ENCODE measurements at places on chromosomes 7 and 10.

- no peak for DNase-seq
These were observed 9.3 kb downstream of the KNDC1 start for GRCh38 chr10:133169173-133169947.

DNA sequence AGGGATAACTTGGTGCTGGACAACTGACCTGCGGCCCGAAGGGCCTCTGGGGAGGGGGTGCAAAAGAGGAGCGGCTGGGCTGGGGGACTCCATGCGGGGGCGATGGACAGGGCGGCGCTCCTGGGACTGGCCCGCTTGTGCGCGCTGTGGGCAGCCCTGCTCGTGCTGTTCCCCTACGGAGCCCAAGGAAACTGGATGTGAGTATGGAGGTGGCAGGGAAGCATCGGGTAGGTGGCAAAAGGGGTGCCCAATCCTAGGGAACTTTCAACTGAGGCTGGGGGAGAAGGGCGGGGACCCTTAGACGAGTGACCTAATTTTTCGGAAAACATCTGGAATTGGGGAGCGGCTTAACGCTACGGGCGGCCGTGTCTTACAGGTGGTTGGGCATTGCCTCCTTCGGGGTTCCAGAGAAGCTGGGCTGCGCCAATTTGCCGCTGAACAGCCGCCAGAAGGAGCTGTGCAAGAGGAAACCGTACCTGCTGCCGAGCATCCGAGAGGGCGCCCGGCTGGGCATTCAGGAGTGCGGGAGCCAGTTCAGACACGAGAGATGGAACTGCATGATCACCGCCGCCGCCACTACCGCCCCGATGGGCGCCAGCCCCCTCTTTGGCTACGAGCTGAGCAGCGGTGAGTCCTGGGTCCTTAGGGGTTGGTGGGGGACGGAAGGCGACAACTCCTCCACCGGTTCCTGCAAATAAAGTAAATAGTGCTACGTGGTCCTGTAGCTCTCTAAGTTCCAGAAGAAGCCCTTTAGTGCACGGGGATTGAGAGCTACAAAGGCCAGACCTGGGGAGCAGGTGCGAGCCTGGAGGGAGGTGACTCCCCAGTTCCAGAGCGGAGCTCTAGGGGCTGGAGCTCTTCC lies 622 bp downstream of the WNT16 start:
- no peak for DNase-seq

- no peak for DNase-seq
These were observed 104.6 kb downstream of the MLLT10 start for GRCh38 chr10:21638681-21639080.

DNA sequence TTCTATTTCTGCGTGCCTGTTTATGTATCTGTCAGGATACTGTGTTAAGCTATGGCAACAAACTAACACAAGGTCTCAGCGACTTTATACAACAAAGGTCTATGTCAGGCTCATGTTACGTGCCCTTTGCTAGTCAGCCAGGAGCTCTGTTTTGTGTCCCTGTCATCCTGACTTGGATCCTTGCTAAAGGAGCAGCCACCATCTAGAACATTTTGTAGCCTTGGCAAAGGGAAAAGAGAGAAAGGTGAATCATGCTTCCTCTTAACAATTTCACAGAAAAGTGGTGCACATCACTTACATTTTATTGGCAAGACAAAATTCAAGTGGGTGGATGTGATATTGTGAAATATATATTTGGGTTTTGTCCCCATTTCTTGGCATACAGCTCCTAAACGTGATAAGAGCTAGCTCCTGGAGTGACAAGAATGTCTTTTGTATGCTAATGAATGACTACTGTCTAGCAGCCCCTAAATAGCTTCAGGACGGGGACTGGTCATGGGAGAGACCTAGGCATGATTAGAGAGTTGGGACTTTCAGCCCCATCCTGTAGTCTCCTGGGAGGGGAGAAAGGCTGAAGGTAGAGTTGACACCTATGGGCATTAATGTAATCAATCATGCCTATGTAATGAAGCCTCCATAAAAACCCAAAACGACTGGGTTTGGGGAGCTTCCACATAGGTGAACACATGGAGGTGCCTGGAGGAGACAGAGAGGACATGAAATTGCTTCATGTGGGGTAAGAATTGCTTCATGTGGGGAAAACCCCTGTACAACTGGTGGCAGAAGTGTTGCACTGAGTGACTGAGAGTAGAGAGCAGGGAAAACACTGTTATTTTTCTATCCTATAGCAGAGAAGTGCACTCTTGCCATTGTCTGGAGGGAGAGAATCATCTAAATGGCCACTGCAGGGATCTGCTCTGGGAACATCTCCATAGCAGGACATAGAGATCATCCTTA lies 33.0 kb downstream of the MRPL32 start:
- DNase-seq, result no peak

GRCh38 chr7:45359776-45360175 lies 202.2 kb downstream of the RAMP3 start:
- DNase-seq, result no peak

DNA sequence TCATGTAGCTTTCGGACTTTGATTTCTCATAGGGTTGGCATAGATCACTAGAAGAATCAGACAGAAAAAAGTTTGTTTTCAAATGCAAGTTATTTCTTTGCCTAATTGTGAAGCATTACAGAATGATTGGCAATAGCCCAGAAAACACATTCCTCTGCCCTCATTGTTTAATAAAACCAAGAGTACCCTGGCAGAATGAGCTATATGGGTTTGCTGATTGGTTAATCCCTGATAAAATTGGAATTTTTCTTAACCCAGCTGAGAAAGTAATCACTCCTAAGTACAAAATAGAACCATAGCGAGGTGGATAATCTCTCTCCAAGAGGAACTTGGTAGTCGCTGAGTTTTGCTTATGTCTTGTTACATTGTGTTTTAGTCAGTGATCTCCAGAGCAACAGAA lies 30.9 kb upstream of the CREB5 start:
- no peak for DNase-seq

GRCh38 chr10:31526178-31526577 lies 207.2 kb downstream of the ZEB1 start:
- DNase-seq, result no peak

GRCh38 chr7:103447073-103447960 lies 1.3 kb upstream of the SLC26A5 start:
- no peak for DNase-seq

DNA sequence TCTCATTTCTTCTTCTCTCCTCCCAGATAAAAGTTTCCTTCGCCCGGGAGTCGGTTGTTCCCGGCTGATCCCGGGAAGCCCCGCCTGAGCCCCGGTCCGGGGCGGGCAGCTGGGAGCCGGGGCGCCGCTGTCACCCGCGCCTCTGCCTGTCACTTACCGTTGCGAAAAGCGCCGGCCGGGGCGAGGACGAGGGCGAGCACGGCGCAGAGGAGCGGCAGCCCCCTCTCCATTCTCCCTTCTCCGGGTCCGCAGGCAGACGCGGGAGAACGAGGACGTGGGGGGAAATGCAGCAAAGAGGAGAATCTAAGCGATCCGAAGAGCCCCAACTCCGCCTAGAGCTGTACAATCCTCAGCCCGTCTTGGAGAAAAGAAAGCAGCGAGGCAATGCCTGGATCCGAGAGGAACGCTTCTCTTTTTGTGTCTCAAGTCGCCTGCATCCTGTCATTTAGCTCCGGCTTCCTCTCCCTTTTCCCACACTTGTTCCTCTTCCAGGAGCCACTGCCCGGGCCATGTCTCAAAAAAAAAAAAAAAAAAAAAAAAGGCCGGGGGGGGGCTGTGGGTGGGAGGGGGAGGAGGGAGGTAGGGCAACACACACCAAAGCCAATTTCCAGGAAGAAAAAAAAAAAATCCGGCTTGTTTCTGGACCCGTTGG lies at the start of gene NRP1:
NRP1 (minus strand) TSS at position 515 of the 652 bp plus-strand sequence; CDS start at position 230, 285 bp downstream.
- DNase-seq, result no peak

DNA sequence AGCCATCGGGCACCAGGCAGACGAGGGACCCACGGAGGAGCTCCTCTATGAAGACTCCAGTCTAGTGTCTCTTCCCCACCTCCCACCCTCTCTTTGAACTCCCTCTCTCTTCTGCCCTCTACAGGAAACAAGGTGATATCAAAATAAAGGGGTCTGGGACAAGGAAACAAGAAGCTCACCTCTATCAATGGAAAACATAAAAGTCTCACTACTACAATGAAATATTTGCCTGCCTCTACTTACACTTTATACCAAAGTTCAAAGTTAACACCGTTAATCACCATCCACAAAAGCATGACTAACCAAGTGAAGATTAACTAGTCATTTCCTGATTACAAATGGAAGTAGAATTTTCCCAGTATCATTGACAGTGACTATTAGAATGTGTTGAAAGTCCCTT lies 82.2 kb downstream of the PARD3 start:
- DNase-seq, result no peak

DNA sequence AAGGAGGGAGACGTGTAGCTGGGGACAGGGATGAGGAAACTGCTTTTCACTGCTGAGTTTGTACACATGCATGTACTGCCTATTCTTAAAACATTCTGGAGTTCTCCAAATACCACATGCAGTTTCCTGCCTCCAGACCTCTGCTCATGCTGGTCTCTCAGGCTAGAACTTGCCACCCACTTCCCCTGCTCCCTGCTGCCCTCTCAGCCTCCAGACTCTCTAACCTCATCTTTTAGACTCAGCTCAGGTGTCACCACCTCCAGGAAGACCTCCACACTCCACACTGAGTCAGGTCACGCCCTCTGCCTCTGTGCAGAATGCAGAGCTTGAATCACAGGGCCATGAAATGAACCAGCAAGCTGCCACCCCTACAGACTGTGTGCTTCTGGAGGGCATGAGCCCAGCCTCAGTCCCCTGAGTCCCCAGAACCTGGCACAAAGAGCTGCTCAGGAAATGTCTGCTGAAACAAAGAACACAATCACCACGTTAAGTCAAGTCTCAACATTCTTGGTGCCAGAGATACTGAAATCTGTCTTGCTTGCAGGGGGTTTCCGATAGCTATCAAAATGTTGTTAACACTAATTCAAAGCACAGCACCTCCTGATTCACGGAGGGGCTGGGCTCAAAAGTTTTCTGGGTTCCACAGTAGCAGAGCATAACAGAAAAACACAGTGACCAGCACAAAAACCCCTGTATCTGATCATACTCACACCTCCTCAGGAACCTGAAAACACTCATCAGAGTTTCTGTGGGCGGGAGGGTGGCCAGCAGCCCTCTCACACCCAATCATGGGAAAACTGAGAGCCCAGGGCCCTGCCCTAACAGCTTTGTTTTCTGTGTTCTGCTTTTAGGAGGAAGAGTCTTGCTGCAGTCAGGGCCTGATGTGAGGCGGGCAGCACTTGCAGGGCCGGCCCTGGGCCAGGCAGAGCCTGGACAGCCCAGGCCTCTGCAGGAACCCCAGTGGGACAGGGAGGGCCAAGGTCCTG lies 21.1 kb downstream of the FAM53B start:
- DNase-seq, result no peak

DNA sequence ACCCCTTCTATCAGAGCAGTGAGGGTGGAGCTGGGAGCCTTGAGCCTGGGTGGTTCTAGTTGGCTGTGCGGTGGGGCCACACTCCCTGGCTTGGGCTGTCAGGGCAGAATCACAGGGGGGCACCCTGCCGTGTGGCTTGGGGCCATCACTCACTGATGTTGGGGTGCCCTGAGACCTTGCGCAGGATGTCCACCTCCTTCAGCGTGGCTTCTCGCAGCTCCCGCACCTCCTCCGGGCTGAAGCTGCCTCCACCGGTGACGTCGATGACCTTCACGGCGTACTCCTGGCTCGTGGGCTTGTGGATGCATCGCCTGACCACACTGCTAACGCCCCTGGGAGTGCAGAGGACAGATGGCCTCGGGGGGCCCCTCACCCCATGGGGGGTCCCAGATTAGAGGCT lies 5.3 kb downstream of the PHKG1 start:
- DNase-seq, result no peak

- no peak for DNase-seq
These were observed 980 bp downstream of the ADAM8 start for GRCh38 chr10:133275684-133276092.

GRCh38 chr10:21488957-21489446 lies 36.5 kb downstream of the SKIDA1 start:
- no peak for DNase-seq

GRCh38 chr10:107031931-107032699 lies 132.4 kb downstream of the SORCS1 start:
- DNase-seq, result no peak

GRCh38 chr7:17580141-17580540 lies 281.7 kb downstream of the AHR start:
- DNase-seq, result peak; percentile 41

DNA sequence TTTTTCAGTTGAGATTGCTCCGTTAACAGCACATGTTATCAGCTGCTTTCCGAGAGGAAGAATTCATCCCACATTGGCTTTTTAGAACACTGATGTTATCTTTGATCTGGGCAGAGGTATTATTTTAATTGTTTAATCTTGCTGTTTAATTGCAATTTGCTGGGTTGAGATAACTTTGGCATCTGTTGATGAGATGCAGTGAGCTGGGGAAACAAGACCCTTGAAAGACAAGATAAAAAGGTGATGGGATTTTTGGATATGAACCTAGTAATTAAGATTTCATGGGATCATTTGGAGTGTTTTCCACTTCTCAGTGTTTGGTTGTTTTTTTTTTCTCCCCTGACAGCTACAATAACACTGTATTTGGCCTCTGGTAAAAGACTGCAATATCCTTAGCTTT lies 4.5 kb downstream of the CELF2 start:
- DNase-seq, result no peak

DNA sequence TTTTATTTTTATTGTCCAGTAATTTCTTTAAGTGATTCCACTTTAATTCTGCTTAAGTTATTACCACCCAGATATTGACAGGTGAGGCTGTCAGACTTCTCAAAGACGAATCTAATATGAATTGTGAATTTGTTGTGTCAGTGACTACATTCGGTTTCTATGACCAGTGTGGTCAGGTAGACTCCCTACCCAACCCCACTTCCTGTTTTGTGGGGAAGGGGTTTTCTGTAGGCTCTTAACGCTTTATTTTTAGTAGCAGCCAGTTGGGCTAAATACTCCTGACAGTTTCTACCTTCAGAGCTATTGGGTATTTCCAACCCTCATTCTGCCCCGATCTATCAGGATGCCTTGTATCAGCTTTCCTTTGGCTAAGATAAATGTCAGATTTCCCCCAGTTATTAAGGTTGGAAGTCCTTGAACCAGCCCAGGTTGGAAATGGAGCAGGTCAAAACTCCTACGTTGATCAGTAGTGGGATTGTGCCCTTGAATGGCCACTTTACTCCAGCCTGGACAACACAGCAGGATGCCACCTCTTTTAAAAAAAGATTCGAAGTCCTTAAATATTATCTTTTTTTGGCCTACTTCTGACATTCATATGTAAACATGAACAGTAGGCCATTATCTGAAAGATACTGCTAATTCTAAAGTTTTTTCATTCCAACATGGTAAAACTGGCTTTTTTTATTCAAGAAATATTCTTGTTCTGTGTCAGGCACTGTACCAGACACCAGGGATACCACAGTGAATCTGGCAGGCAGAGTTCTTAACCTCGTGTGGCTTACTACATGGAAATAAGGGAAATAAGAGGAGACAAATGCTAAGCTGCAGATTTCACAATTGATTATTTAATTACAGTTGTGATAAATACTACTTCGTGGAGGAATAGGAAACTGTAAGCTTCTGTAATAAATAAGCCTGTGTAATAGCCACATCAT lies 133.3 kb upstream of the SAMD8 start:
- no peak for DNase-seq

DNA sequence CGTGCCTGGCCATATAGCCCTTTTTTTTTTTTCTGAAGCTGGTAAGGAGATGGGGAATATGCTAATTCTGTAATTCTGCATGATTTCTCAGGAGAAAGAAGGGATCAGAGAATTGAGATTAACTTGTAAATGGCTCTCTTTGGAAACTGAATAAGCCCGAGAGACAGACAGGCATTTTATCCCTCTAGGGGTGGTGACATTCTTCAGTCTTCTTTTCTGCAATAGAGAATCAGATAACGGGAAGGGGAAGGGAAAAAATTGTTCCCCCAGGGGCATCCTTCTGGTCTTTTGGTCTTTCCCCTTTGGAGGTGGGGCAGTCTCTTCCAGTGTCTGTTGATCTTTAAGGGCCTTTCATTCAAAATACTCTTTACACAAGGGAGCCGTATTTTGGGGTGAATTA lies 34.2 kb downstream of the HK1 start:
- DNase-seq, result no peak
